ENCODE measurements at places on chromosomes 6 and 20.

- DNase-seq = no peak
Measured at GRCh38 chr6:150713487-150713886, 113.8 kb downstream of the PLEKHG1 start.

- DNase-seq = no peak
Measured at GRCh38 chr6:88982720-88983119, 19.3 kb upstream of the RNGTT start.

DNA sequence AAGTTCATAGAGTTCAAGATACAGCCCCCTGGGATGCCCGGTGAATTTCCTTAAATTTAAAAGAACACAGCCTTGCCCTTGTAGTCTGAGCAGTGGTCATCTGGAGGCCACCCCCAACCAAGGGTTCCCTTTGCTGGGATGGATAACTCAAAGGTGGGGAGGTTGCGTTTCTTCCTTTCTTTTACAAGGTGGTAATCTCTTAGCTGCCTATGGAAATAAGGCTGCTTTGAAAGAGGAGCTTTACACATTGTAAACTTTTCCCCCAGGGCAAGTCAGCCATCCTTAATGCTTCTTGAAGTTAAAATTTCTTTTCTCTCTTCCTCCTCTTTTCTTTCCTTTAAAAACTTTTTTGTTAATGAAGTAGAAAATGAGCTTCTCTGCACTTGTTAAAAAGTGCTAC is 71.2 kb upstream of the PRDM1 start:
- no peak for DNase-seq

- no peak for DNase-seq
Measured at GRCh38 chr20:56945901-56946300, 316.8 kb downstream of the TFAP2C start.

- no peak for DNase-seq
Measured at GRCh38 chr20:50885781-50886180, 45.5 kb downstream of the ADNP start.

DNA sequence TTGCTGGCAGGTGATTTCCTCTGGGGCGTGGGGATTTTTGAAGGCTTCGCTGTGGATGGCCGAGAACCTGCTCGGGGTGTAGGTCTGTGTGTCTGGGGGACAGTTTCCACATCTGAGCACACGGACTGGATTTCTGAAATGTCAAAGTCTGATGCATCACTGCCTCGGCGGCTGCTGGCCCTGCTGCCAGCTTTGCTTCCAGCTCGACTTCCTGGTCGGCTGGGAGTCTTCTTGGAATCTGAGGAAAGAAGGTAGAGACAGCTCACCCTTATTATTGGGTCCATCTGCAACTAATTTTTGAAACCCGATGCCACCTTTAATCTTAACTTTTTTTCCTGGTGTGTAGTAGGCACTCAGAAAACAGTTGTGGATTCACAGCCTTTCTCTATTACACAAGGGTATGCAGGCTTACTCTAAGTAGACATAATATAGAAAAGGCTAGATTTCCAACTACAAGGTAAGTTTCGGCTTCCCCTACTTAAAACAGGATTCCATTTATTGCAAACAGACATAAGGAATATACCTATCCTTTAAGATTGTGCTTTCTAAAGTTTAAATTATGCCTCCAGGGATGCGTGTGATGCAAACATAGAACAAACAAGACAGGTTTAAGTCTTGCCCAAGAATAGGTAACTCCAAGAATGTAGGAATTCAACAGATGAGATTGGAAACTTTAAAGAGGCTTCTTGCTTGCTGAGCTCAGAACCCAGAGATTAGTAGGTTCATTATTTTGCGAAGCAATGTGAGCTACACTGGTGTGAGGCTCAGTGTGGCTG is 183.5 kb downstream of the DST start:
- DNase-seq = no peak

- no peak for DNase-seq
Measured at GRCh38 chr6:30204116-30204515, 9.1 kb downstream of the TRIM26 start.

- DNase-seq = no peak
Measured at GRCh38 chr6:166929542-166930189, 26.7 kb downstream of the RNASET2 start.

DNA sequence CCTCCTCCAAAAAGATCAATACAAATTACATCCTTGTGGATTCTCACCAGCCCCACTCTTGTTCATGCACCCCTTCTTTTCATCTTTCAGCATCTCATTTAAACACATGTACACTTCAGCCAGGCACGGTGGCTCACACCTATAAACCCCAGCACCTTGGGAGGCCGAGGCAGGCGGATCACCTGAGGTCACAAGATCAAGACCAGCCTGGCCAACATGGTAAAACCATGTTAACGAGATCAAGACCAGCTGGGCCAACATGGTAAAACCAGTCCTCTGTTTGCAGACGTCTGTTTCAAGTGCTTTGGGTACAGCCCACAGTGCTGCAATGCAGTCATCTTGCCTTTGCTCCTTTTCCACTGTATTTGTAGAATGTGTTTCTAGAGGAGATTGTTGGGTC is 45.3 kb downstream of the ZMYND8 start:
- DNase-seq = no peak

DNA sequence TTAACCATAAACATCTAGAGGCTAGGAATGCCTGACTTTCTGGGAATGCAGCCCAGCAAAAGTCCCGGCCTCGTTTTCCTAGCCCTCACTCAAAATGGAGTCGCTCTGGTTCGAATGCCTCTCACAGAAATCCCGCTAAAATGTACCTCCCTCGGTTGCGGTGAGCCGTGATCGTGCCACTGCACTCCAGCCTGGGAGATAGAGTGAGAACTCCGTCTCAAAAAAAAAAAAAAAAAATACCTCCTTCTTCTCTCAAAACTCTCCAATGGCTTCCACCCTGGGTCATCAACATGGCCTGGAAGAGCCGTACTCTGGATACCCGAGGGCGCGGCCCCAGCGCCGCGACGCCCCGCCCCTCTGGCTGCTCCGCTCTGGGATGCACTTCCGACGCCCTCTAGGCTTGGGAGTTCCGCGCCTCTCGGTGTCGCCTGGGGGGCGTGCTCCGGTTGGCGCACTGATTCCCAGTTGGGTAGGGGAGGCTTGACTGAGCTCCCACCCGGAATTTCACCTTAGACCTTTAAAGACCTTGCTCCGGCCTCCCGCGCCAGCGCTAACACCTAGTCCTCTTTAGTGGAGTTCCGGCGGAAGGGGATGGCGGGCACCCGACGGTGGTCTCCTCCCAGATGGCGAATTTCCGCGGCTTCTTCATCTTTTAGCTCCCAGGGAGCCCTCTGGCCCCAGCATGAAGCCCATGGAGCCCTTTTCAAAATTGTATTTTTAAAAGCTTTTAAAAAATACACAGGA is 12.3 kb downstream of the HMGN4 start:
- DNase-seq = peak; percentile 80

DNA sequence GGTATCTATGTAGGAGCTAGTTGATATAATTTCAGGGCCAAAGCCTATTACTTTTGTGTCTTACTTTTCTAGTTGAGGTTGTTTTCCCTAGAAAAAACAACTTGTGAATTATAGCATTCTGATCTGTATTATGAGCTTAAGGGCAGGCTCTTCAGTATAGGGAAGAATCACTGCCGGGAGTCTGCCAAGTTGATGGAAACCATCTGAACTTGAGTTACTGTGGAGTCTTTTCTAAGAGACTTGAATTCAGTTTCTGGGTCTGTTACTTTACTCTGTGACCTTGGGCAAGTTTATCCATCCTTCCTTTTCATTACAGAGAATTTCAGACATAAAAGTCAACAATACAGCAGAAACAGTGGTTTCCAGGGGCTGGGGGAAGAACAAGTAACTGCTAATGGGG is 2.1 kb upstream of the CASS4 start:
- no peak for DNase-seq

DNA sequence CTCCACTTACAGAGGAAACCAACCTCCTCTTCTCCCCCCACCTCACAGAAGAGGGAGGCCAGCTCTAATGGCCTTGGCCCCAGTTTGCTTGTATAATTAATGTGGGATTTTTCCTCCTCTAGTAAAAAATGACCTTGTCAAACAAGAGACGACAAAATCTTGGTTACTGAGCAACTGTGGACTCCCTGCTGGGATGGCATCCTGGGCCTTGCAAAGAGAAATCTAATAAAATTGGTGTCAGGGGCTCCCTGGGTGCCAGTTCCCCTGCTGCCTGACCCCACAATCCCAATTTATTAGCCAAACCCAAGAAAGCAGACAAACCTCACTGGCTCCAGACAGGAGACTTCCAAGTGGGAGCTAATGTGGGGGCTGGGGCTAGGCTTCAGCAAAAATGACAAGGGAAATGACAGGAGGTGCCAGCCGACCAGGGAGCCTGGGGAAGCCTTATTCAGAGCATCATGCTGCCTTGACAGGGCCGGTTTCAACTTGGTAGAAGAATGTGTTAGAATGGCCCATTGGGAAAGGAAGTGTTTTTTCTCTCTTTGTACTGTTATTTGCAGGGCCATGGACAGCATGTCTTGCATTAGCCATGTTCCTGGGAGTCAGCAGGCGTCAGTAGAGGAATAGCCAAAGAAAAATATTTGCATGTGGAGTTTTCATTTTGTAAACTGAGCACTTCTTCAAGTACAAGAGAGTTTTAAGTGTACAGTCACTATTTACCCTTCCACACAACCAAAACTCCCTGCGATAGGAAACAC is 816.9 kb downstream of the DHX35 start:
- DNase-seq = no peak

- DNase-seq = peak; percentile 93
Measured at GRCh38 chr20:36153736-36154699, 522 bp upstream of the EPB41L1 start.

DNA sequence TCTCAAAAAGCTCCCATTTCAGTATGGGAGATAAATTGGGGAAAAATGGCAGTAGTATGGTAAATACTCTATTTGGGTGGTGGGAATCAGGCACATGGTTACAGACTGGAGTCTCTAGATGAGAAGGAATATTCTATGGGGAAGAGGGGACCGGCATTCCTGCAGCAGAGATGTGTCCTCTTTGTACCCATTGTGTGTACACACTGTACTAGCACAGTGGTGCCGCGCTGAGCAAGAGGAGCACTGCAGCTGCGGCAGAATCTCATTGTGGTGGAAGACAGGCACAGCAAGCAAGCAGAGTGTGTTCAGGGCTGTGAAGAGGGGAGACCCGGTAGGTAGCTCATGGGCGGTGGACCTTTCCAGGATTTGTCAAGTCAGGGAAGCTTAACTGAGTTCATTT is 13.0 kb downstream of the AFDN start:
- no peak for DNase-seq

GRCh38 chr6:121932076-121932991 is 467.1 kb upstream of the HSF2 start:
- peak; percentile 35 for DNase-seq

GRCh38 chr20:45892828-45893500 is 1.8 kb downstream of the CTSA start:
- DNase-seq = no peak

DNA sequence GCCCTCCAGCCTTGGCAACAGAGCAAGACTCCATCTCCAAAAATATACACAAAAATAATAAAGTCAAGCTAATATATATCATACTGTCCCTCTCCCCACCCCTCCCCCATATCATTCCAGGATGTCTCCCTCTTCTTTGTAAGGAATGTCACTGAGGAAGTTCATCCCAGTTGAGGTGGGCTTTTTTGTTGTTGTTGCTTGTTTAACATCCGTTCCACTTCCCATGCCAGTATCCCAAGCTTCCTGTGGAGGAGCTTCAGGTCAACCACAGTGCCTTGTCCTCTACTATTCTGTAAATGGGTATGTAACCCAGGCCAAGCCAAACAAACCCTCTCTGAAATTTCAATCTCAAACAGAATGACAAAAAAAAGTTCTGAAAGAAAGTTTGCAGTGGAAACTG is 19.0 kb upstream of the PTPN1 start:
- no peak for DNase-seq

- DNase-seq = no peak
Measured at GRCh38 chr6:9799582-9799981, 615.3 kb downstream of the TFAP2A start.

- DNase-seq = no peak
Measured at GRCh38 chr6:130216620-130217019, 6.1 kb downstream of the SAMD3 start.

GRCh38 chr6:133710826-133711225 is 178.1 kb upstream of the TCF21 start:
- DNase-seq = no peak

DNA sequence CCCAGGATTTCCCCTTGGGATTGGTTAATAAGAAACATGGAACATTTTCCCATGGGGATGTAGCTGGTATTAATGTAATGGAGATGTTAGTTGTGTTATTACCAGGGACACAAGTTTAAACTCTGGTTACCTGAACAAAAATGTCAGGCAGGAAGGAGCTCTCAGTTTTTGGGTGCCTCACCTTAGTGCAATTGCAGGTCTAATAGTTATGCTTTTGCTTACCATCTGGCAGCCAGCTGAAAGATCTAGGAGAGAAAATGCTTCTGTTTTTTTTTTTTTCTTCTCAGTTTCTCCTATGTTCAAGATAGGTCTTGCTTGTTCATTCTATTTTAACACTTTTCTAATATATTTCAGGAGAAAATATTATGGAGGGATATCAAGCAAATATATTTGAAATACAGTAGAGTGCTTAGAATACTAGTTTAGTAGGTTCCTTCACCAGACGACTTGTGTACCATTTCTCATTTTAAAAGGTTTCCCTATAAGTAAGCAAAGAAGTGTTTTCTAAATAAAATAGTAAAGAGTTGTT is 4.2 kb upstream of the UBE2J1 start:
- DNase-seq = no peak

- DNase-seq = no peak
Measured at GRCh38 chr6:140597181-140597580, 1222.7 kb upstream of the CITED2 start.

GRCh38 chr6:31822036-31822821 is 5.3 kb upstream of the HSPA1B start:
- DNase-seq = peak; percentile 85

- no peak for DNase-seq
Measured at GRCh38 chr6:34795836-34796425, 4.0 kb downstream of the BLTP3A start.

- no peak for DNase-seq
Measured at GRCh38 chr6:157304899-157305663, 18.2 kb downstream of the TMEM242 start.

GRCh38 chr20:63698739-63699465 is 2.5 kb downstream of the TNFRSF6B start:
- DNase-seq = peak; percentile 60

Measured in left ventricle myocardium superior (tissue), 1 donor.